Cerebellar nuclear complex (tissue), 1 donor: ENCODE measurements at places on chromosomes 2 and 18.

DNA sequence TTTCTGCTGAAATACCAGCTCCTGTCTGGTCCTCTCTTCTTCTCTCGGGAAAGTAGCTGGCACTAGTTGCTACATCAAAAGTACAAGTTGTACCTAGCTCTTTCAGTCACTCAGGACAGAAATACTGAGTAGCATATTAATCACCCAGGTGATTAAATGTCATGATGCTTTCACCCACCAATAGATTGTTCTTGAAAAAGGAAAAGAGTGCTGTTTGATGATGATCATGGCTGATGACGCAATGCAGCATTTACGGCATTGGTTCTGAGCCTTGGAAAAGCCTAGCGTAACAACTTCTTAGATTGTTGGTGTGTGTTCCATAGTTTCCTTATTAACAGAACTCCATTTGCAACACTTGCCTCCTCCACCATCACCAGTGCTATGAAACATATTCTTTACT, 190.7 kb downstream of the CDH7 start:
- DNase-seq, result no peak

GRCh38 chr2:10584242-10584753, 105.5 kb downstream of the NOL10 start:
- no peak for DNase-seq

DNA sequence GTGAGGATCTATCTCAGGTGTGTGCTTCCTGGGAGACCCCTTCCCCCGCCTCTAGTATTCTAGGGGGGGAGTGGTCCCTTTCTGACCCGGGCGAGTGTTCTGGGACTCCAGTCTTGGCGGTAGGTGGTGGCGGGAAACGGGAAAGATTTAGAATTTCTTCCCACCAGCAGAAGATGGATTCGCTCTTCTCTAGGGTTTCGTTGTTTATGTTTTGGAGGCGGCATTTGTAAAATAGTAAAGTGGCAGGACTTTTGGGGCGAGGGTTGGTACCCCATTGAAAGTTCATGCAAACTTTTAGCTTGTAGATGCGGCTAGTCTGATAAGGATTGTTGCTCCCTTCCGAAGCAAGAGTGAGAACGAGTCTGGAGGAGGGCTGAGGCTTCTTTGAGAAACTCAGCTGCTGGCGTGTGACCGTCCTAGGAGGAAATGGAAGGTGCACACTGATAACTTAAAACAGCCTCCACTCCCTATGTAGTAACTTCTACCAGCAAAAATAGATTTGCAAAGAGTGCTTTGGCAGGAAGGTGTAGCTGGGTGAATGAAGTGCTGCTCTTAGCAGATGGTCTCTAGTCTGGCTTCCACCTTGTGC, 412 bp downstream of the GPD2 start:
- no peak for DNase-seq

GRCh38 chr2:42877511-42877910, 85.1 kb upstream of the HAAO start:
- no peak for DNase-seq

- DNase-seq, result no peak
These were observed 43.1 kb upstream of the RMDN2 start for GRCh38 chr2:37882036-37882435.

- no peak for DNase-seq
These were observed 1322.0 kb upstream of the CELF4 start for GRCh38 chr18:38887671-38888020.

- DNase-seq, result no peak
These were observed 4.9 kb upstream of the DUSP2 start for GRCh38 chr2:96150007-96150640.

- no peak for DNase-seq
These were observed 58.5 kb downstream of the ATIC start for GRCh38 chr2:215370112-215370965.

- DNase-seq, result no peak
These were observed 70.7 kb downstream of the HDAC4 start for GRCh38 chr2:239329972-239330572.

GRCh38 chr2:122563781-122564180, 808.3 kb downstream of the TSN start:
- DNase-seq, result no peak

GRCh38 chr2:120206022-120206581, 17.1 kb downstream of the TMEM185B start:
- no peak for DNase-seq

DNA sequence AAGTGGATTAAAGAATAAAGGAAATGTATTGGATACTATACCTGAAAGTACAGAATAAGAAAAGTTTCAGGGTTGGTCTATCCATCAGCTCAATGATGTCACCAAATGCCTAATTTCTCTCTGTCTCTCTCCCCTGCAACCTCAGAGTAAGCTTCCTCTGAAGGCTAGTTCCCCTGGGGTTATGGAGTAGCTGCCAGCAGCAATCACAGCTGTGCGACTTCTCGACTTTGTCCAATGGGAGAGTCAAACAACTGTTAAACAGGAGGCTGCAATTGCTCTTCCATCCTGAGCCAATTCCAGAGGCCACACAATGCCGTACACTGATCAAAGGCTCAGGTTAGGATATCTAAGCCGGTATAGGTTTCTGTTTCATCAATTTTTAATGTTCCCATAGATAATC, 95.3 kb upstream of the FANCL start:
- no peak for DNase-seq

- DNase-seq, result no peak
These were observed 209.0 kb downstream of the PRKCE start for GRCh38 chr2:45860136-45861121.

GRCh38 chr2:84782717-84783442, 98.0 kb downstream of the TRABD2A start:
- DNase-seq, result no peak

- no peak for DNase-seq
These were observed 702.7 kb downstream of the SOCS6 start for GRCh38 chr18:70991577-70991976.

DNA sequence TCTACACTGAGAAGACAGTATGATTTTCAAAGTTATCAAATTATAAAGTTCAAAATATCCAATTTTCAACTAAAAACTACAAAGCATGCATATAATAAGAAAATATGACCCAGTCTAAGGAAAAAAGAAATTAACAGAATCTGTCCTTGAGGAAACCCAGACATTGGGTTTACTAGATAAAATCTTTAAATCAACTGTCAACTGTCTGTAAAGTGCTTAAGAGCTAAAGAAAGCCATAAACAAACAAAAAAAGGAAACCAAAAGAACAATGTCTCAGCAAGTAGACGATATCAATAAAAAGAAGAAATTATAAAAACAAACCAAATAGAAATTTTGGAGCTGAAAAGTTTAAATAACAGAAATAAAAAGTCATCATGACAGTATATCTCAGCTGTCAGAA, 10.5 kb upstream of the ABCB11 start:
- DNase-seq, result no peak

DNA sequence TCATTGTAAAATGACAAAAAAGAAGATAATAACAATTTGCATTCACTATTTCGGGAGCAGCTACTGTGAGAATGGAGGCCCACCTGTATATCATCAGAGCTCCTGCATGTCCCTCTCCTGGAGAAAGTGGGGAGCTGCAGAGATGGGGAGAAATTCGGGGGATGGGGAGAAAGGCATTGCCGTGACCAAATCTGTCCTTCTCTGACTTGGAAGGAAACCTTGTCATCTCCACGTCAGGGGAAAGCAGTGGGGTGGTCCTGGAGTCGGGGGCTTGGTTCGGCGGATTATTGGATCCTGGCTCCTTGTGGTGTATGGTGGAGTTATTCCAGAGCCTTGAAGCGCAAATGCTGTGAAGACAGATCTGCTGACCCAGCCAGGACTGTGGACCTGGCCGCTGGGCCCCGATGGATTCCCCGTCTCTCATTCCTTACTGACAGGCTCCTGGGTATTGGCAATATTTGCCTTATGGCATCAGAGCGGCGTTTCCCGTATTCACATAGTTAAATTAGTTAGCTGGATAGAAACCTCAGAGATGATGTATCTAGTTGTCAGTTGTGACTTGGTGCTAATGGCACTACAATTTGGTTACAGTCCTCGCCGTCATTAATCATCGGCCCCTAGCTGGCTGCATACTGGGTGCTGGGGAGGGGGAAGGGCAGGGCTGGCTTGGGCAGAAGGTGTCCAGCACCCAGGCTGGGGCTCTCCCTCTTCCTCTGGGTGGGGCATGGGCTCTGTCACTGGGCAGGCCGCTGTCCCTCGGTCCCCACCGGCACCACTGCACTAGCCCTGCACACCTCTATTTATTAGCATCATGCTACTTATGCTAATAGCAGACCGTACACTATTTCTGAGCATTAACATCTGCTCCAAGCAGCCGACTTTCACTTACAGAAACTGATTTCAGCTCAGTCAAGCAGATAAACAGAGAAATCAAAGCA, 31.7 kb downstream of the CELF4 start:
- DNase-seq, result no peak

GRCh38 chr2:241592126-241592845, 33.7 kb downstream of the BOK start:
- DNase-seq, result no peak

GRCh38 chr2:176385219-176385759, 116.0 kb downstream of the MTX2 start:
- no peak for DNase-seq

DNA sequence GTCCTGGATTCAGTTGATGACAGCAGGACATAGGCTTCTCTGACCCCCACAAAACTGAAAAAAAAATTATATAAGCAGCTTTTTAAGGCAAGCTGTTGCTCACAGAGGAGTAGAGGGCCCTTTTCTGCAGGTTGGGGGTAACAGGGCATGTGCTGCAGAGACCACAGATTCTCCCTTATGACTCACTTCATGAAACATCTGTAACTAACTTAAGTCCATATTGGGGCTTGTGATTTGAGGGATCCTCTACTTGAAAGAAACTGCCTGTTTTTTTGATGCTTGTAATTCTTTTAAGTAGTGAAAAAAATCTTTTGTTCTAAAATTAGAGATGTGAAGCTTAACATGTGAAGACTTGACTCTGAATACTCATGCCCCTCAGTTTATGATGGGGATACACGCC, 33.4 kb downstream of the XRCC5 start:
- DNase-seq, result no peak

GRCh38 chr2:48540237-48540935, 10.4 kb downstream of the STON1 start:
- no peak for DNase-seq

GRCh38 chr2:214492152-214492551, 81.3 kb downstream of the VWC2L start:
- no peak for DNase-seq

DNA sequence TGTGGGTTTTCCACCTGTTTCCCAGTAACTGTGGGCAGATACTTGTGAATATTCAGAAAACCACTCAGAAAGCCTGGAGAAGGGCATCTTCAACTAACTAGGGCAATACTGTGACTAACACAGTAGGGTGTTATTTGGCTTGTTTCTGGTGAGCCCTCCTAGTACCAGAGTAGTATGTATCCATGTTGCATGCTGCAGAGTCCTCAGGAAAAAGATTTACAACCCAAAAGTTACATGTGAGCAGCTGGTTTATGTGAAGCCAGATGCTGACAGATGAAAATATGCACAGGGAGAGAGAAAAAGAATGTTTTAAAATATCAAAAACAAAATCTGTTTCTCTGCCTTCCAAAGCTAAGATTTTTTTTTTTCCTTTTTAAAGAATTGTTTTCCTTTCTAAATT, 333.2 kb upstream of the UBE2E3 start:
- no peak for DNase-seq
